Stimulated activated CD4-positive, alpha-beta T cell treated with anti-CD3 and anti-CD28 coated beads, Interleukin-12 subunit alpha, Interleukin-12 subunit beta, amount 100 ng/mL, for 4 hours (primary cell): ENCODE measurements at places on chromosomes 6 and 20.

GRCh38 chr6:166618251-166618650, 8.8 kb downstream of the RPS6KA2 start:
- no peak for DNase-seq

- no peak for DNase-seq
Observed at GRCh38 chr6:41607736-41608135, 30.5 kb upstream of the MDFI start.

DNA sequence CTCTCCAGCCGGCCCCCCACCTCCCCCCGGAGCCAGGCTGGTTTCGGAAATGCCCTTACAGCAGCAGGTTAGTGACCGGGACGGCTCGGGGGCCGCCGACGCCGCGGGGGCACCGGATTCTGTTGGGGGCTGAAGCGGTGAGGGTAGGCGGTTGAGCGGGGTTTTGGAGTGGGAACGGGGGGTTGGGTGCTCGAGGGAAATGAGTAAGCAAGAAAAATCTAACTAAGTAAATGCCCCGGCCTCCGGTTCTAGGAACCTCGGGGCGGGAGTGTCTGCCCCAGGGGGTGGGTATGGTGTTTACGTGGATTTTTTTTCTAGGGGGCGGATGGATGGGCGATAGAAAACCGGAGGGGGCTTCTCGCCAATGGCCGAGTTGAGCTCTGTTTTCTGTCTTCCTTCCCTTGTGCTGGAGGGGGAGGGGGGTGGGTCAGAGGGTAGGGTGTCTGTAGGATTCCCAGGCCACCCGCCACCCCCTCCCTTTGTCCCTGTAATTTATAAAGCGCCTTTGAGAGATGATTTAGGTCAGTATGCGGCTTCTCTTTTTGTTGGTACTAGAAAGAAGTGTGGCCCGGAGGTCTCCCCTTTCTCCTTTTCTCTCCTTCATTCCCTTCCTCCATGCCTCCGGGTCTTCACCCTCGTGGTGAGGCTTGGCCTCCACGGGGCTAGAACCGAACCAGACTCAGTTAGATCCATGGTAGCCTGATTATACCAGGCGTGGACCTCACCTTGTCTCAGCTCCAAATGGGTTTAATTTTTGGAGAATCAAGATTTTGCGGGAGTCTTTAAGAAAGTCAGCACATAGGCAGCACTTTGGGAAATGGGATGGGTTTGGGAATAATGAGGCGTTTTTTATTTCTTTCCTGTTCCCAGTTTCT, 2.3 kb downstream of the E2F3 start:
- peak; percentile 75 for DNase-seq

GRCh38 chr6:16760516-16761470, at the start of gene ATXN1:
Gene ATXN1 (minus strand): TSS chr6:16761460.
- peak; percentile 36 for DNase-seq

DNA sequence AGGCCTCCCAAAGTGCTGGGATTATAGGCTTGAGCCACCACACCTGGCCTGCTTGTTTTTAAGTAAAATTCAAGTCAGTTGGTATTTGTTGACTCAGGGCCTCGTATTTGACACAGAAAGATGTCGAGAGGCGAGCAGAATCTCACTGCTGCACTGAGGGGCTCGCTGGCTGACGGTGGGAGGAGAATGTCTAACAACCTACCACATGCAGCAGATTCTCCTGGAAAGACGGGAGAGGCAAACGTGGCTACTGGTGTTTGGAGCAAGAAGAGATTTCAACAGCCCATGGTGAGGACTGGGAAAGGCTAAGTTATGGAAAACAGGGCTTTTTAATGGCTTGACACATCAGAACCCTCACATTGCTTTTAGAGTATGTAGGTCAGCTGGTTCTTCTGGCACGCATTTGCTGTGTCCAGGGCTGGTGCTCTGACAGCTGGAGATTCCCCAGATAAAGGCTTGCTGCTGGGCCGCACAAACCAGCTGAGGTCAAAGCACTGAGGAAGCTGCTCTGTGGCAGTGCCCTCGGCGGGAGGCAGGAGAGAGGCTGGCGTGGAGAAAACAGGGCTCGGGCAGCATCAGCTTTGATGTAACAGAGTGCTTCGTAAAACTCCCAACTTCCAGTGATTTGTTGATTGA, 84.2 kb upstream of the FRMD1 start:
- DNase-seq, result no peak

DNA sequence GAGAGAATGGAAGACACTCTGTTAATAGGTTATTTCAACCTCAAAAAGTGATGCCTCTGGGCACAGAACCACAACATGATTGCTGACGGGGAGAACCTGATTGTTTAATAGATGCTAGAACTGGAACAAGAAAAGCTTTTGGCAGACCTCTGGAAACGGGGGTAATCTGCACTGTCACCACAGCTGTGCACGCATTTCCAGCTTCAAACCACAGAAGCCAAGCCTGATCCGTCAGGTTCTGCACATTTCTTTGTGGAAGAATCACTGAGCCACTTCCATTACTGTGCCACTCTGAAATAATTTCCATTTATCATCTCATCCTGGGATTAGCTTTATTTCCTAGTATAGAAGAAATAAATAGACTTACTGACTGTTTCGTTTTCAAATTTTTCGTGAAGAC, 309.3 kb downstream of the FARS2 start:
- DNase-seq, result no peak

DNA sequence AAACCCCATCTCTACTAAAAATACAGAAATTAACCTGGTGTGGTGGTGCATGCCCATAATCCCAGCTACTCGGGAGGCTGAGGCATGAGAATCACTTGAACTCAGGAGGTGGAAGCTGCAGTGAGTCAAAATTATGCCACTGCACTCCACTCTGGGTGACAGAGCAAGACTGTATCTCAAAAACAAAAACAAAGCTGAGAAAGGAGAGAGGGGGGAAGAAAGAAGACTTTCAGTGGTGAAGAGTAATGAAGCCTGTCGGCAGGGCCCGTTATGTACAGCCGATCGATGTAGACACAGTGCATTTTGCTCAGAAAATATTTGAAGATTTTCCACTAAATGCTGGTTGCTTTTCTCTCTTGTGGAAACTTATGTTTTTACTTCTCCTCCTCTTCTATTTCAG, 13.8 kb downstream of the VAPB start:
- DNase-seq, result no peak

DNA sequence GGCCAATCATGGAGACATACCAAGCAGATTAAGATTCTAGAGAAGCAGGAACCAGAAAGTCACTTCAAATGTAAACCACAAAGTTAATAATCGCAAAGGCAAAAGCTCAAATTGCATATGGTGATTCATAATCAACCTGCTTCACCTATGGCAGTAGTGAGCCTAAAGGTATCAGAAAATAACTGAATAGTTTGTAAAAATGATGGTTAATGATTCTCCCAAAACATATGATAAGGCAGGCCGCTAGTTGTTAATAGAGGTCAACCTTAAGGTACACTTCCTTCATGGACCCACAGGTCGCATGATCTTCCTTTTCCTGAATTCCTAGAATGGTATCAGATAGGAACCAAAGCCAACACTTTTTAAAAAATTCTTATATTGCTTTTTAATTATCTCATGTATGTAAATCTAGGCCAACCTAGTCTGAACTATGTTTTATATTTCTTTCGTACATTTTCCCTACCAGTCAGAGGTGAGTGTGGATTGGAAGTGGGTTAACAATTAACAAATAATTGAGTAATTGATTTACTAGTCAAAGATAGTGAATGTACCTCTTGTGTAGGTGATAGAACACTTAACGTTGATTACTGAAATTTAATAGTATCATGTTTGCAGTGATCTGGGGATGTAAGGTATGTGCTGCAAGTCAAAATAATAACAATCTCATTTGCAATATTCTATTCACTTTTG, 16.4 kb downstream of the TAAR2 start:
- no peak for DNase-seq

GRCh38 chr6:21874372-21874771, 280.8 kb downstream of the SOX4 start:
- DNase-seq, result no peak

DNA sequence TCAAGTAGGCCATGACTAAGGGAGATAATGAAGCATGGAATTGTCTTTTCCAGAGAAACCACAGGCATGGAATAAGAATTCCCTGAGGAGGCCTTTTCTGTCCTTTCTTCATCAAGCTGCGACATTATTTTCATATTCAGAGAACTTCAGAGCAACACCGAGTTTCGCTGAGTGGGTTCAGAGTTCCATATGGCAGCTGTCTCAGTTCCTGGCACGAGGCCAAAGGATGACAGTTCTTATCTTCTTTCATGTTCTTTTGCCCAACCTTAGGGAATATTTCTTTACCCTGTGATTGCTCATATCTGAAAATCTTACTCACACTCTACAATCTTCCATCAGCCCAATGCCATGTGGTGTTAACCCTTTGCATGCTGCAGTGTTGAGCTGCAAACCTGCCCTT, 135.3 kb upstream of the BMP2 start:
- no peak for DNase-seq

- no peak for DNase-seq
Observed at GRCh38 chr20:31709939-31710338, 12.7 kb downstream of the BCL2L1 start.

- DNase-seq, result peak; percentile 10
Observed at GRCh38 chr6:125099211-125100073, 54.1 kb upstream of the TPD52L1 start.

DNA sequence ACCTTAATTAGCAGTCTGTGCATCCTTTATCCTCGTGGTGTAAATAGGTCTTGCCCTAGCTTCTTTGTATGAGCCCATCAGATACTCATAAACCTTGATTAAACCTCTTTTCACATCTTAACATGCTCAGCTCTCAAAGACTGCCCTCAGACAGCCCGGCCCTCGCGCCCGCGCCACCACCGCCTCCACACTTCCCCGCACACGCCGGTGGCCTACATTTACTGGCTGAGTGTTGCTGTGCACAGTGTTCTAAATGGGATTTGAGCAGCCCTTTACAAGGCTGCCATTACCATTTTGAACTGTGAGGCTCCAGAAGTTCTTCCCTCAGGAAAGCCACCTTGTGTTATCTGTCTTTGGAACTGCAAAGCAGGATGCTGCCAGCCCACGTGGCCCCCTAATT, 63.0 kb upstream of the INSM1 start:
- DNase-seq, result no peak

- peak; percentile 49 for DNase-seq
Observed at GRCh38 chr20:2521369-2522305, 12.9 kb upstream of the ZNF343 start.

DNA sequence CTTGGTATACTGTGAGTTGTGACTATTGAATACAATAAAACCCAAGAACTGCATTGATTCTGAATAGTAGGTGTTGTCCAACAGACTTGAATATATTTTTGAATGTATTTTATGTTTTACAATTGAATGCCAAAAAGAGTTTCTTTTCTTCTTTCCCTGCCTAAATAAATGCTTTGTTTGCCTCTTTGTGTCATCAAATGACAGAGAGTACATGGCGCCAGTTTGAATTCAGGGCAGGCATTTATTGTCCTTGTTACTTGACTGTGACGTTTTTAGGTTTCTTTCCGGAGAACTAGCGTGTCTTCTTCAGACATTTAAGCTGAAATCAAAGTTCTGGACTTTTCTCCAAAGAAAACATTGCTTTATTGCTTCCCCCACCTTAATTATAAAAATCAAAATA, 16.6 kb downstream of the KIF3B start:
- no peak for DNase-seq
